ENCODE measurements at places on chromosomes 12 and 14.

- DNase-seq = no peak
These were observed 24.7 kb downstream of the CLMN start for GRCh38 chr14:95294834-95295599.

- DNase-seq = no peak
These were observed 49.4 kb downstream of the DPF3 start for GRCh38 chr14:72844524-72844923.

DNA sequence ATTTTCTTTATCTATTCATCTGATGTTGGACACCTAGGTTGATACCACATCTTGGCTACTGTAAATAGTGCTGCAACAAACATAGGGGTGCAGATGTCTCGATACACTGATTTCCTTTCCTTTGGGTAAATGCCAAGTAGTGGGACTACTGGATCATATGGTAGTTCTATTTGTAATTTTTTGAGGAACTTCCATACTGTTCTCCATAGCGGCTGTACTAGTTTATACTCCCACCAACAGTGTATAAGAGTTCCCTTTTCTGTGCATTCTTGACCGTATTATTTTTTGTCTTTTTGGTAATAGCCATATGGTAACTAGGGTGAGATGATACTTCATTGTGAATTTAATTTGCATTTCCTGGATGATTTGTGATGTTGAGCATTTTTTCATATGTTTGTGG lies 71.8 kb downstream of the LRP6 start:
- DNase-seq = no peak

DNA sequence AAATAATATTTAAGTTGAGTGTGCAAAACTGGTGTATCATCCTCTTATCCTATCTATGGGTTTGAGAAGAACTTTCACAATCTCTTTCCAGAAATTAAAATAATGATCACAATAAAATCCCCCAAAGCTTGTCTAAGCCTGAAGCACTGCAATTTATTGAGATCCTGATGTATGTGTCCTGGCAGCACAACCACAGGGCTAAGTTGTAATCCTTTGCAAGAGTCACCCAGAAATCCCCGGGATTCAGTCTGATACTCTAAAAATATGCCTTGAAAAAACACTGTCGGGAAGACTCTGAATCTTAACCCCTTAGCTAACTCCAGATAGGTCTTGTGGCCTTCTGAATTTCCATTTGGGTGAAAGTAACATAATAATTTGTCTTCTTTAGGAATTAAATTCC lies 40.3 kb upstream of the STXBP6 start:
- DNase-seq = no peak

DNA sequence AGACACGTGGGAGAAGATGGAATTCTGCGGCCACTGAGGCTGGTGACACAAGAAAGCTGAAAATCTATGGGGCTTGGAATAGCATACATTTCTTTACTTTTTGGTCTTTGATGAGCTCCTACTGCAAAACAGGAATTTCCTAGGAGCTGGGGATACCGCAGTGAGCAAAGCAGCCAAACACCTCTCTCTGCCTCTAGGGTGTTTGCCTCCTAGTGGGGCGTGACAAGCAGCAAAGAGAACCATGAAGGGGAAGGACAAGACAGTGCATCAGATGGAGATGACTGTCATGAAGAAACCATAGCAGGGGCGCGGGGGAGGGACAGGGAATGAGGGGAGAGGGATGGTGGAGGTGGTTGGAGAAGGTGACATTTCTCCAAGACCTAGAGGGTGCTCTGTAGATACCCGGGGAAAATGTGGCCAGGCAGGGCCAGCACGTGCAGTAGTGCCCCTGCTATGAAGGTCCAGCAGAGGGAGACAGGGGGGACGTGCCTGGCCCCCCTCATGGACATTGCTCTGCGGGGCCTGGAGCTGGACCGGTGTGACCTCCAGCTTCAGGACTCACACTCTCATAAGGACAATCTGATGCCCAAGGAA lies 58.6 kb downstream of the SERPINA3 start:
- no peak for DNase-seq

GRCh38 chr12:46983959-46984841 lies 95.2 kb upstream of the PCED1B start:
- no peak for DNase-seq

DNA sequence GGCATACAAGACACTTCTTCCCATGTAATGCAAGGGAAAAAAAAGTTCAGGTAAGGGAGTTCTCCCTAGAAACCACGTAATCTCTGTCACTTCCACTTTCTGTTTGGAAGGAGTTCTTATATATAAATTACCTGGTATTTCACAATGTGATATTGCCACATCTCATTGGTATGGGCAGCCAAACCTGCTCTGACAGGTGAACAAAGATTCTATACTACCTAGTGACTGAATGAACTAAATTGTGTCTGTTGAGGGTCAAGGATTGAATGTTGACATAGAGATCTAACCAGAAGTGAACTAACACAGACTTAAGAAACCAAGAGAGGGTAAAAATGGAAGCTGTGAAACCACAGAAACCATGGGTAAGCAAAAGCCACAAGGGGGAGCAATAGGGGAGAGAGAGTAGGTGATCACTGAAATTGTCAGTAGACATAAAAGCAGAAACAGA lies 161.3 kb downstream of the RPL10L start:
- DNase-seq = no peak

DNA sequence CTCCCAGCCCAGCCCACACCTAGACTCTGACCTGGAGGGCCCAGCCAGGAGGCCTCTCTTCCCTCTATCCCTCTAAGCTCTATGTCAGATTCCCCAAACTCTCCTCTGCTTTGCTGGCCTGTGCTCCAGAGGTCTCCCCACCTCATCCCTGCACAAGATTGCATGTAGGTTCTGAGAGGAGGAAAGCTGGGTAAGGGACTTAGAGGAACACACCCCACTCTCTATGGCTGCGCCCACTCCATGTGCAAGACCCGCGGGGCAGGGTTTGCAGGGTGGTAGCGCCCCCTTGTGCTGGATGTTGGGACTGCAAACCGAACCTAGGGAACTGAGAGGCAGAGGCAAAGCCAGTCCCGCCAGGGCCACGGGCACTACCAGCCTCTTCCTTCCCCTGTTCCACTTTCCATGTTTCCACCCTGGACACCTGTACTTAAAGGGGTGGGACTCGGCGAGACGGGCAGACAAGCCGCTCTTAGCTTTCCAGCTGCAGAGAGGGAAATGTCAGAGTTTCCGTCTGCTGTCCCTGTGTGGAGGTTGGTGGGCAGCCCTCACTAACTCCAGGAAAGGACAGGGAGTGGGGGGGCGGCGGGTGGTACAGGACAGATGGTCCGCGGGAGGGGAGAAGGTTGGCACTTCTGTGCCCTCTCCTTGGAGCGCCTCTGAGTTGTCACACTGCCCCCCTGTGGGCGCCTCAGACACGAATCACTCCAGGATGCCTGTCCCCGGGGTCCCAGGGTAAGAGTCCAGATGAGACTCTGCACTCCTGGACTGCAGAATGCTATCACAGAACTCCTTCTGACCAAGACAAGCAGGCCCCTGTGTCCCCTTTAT lies 16.8 kb downstream of the MMP14 start:
- peak; percentile 100 for DNase-seq

DNA sequence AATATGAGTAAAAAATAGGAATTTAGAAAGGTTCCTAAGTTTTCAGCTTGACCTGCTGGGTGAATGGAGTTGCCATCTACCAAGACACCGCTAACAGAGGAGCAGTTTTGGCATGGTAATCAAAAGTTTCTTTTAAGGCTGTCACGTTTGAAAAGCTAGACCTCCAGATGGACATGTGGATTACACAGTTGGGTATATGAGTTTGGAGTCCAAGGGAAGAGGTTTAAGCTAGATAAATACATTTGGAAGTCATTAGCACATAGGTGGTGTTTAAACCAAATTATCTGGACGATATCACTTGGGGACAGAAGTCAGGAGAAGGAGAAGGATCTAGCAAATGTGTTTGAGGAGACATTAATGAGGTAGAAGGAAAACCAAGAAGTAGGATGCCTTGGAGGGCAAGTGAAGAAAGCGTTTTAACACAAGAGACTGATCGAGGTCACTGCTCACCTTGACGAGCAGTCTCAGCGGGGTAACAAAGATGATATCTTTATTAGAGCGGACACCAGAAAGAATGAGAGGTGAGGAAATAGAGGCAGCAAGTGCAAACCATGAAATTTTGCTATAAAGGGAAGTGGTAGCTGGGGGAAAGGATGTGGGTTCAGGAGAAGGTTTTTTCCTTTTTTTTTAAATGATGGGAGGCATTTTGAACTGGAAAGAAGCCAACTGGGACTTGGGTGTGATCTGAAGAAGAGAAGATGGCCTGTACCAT lies 17.6 kb downstream of the PNP start:
- no peak for DNase-seq

DNA sequence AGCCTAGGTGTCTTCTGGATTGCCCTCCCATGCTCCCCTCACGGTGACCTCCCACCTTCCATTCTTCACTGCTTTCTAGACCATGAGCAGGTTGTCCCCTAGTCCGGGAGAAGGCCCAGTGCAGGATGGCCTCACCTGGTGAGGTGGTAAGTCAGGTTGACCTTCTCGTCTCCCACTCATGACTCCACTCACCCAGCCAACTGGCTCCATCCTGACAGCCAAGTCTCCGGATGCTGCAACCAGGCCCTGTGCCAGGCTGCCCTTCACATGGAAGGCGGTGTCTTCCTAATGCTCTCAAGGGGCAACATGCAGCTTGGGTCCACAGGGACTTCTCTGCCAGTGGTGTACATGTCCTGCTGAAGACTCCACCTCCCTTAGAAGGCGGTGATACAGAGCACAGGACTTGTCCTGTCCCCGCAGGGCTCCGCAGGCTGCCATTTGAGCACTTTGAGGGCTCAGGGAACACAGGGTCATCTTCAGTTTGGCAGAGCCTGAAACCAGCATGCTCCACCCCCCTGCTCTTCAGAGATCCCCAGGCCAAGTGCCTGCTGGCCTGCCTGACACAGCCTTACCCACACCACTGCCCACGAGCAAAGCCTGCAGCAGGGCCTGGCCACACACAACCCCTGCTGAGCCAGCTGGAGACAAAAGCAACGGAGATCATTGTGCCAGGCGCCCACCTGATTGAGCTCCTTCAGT lies 25.4 kb downstream of the BATF start:
- DNase-seq = peak; percentile 48

DNA sequence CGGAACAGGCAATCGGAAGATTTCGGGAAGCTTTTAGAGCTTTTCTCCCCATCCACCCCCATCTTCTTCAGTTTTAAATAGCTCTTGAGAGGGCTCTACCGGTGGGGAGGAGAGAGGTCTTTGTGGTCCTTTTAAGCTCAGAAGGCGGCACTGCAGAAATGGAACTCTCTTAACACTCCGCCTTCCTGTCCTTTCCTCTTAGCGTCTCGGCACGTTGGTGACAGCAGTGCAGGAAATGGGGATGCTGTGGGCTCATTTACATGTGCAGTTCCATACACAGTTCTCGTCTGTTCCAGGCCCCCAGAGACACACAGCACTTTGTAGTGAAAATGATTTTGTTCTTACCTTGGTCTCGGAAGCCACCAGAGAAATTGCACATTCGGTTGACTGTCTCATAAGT lies 50.4 kb upstream of the RIN3 start:
- peak; percentile 49 for DNase-seq

DNA sequence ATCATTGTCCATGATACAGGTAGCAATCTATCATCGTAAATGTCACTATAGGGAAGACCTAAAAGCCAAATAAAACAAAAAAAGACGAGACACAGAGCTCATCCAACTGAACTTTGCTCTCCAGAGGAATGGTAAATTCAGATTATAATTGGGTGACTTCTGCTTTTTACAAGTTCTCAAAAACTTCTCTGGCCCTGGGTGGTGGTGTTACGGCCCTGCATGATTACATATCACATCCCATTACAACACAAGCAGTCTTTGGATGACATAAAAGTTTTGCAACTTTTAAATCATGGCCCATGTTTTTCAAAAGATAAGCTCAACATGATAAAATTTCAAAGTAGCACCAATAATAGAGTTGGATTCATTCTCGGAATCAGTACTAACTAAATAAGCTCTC lies 299.6 kb downstream of the DIO2 start:
- no peak for DNase-seq

DNA sequence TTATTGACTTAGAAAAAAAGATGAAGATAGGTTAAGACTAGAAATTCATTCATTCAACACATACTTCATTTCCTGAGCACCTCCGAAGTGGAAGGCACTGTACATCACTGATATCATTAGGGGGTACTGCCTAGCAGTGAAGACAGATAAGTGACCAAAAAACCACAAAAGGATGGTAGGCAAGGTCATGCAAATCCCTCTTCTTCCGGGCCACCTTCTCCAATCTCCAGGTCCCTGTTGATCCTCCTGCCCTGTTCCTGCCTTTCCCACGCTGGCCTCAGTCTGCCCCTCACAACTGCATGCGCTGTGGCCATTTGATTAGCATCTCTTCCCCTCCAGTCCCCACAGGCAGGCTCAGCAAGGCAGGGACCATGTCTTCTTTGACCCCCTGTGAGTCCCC lies 60.8 kb downstream of the SETD3 start:
- no peak for DNase-seq

DNA sequence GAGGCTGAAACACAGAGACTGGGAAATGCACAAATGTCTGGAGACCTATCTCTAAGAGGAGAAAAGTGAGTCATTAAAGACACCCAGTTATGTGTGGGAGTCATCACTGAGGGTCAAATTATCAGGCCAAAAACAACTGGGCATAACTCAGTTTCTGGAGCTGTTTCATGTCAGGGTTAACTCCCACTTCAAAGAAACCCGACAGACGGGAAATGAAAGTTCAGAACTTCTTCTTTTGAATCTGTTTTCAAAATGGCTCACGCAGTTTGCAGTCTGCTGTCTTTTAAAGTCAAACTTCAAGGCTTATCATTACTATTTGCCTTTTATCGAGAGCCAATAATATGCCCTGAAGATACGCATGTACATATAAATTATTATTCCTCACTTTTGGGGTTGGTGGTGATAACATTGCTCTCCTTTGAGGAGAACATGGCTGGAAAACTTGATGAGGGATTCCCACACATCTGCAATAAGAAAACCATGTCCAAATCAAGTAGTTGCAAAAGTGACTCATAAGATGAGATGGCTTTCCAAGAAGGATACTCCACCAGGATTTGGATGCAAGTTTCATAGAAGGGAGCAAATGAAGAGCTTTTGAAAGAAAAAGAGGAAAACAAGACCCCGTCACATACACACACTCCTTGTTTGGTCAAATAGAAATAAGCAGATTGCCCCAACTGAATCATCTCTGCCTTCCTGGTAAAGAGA lies 341.4 kb downstream of the ADAMTS20 start:
- no peak for DNase-seq
